ENCODE measurements at places on chromosomes 5 and 9.
A peak's percentile ranks its signal among the peaks of the same experiment; 100 is the strongest.

- peak; percentile 45 for DNase-seq
Measured at GRCh38 chr5:59813761-59814536, 79.6 kb downstream of the PDE4D start.

DNA sequence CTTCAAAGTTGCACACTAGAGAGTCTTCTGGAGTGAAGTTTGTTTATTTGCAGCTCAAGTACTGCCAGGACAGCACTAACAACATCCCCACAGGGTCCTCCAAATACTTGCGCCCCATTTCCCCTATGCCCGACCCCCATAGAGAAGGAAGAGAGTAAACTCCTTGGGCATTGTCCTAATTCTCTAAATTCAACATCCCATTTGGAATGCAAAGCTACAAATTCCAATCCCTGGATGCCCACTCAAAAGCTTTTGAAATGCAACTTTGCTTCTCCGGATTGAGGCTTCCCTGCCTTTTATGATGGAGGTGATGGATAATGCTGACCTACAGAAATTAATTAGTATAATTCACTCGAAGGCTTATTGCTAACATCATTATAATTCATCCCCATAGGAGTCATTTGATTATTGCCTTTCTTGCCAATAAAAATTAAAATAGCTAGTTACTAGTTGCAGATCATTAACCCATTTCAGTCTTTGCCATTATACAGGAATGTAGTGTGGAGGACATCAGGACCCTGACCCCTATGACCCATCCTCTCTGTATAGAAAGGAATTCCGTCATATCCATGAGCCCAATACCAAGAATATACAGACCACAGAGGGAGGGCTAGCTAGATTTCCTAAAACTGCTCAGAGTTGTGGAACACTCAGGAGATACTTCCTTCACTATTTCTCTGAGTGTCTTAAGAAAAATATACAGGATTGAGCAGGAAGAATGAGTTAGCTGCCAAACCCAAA lies 277.6 kb downstream of the ZNF608 start:
- no peak for DNase-seq

- no peak for DNase-seq
Measured at GRCh38 chr5:219991-220390, 1.9 kb downstream of the SDHA start.

DNA sequence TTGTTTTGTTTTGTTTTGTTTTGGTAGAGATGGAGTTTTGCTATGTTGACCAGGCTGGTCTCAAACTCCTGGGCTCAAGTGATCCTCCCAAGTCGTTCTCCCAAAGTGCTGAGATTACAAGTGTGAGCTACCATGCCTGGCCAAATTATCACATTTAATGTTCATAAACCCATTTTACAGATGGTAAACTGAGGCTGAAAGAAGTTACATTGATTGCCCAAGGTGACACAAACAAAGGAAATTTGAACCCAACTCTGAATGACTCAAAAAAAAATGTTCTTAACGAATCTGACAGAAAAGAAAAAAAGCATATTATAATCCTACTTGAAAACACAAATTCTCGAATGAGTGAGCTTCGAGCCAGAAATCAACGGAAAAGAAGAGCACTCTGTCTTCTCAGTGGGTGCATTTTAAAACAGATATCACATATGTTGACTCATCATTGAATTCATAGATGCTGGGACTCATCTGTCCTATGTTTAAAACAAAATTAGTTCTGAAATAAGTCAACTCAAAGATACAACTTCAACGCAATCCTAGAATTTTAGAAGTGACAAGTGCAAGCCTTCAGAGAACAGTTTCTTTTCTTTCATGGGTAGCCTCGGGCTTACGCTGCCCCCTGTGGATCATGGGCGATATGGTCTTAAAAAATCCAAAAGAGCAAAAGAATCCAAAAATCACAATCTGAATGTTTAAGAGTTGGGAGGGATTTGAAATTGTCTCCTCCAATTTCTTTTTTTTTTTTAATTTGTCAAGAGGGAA lies 28.4 kb downstream of the TIMD4 start:
- DNase-seq = no peak

- peak; percentile 47 for DNase-seq
Measured at GRCh38 chr5:149990518-149991376, 9.7 kb downstream of the TIGD6 start.

GRCh38 chr9:318646-319045 lies 104.0 kb downstream of the DOCK8 start:
- DNase-seq = no peak

DNA sequence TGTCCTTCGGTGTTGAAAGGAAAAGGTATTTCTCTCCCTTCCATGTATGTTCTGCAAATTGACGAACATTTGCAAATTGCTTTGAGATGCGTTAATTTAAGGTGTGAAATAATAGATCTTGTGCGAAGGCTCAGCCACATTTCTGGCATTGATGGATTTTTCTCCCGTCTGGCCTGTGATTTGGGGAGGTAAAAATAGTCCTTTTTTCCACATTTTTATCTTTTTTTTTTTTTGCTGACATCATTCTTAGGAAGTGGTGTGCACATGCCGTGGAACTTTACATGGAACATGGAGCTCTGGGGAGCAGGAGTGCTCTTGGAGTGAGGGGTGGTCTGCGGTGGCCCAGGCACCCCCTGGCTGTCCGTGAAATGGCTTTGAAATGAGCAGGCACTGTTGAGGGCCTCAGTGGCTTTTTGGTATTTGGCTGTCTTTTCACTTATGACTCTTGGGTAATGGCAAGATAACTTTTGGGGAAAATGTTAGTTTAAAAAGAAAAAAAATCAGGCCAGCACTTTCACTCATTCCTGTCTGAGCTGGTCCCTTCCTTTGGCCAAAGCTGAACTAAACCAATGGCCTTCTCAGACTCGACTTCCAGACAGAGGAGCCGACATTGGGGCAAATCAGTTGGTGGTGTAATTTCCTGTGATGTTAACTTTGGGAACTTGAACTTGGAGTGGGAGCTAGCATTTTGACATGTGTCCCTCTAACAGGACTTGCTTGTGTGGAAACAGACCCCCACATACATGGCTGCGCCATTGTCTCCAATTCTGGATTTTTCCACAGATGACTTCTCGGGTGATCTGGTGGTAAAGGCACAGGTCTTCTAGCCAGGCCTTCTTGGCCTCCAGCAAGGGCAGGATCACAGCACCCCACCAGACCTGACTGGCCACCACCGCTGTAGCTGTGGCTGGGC lies 4.2 kb downstream of the NEK6 start:
- no peak for DNase-seq

- no peak for DNase-seq
Measured at GRCh38 chr9:34070606-34071324, 22.1 kb upstream of the UBAP2 start.

DNA sequence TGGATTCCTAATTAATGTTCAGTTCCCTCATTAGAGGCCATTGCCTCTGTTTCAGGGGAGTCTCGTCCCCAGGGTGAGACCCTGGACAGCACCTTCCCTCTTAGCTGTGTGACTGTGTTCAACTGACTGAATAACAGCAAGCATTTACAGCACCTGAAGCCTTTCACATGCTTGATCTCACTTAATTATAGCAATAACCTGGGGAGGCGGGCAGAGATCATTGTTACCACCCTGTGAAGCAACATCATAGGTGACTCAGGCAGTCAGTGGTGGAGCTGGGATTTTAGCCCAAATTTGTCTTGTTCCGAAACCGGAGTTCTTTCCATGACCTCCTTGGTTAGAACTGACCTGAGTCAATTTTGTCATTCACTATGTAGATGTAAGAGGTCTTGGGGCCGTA lies 105.2 kb upstream of the RAD23B start:
- DNase-seq = no peak

GRCh38 chr9:36319806-36320205 lies 61.6 kb upstream of the GNE start:
- DNase-seq = no peak

- DNase-seq = peak; percentile 89
Measured at GRCh38 chr5:149680810-149681221, 49.3 kb upstream of the PPARGC1B start.

DNA sequence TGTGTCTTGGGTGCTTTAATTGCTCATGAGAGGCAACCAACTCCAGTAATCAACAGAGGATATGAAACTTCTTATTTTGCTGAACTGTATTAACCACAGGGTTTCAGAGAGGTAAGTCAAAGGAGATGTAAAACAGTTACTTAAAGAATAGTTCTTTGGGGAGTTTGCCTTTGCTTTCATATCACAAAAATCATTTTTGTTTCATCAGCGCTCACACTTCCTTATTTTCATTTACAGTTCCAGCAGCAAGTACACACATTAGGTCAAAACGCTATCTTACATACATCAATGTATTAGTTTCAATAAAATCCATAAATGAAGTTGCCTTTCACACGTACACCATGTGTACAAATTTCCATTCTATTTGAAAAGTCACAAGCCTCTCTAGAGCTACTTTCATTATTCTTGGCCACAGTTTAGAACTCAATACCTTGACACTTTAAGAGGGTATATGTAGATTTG lies 50.1 kb downstream of the ST8SIA4 start:
- DNase-seq = no peak

DNA sequence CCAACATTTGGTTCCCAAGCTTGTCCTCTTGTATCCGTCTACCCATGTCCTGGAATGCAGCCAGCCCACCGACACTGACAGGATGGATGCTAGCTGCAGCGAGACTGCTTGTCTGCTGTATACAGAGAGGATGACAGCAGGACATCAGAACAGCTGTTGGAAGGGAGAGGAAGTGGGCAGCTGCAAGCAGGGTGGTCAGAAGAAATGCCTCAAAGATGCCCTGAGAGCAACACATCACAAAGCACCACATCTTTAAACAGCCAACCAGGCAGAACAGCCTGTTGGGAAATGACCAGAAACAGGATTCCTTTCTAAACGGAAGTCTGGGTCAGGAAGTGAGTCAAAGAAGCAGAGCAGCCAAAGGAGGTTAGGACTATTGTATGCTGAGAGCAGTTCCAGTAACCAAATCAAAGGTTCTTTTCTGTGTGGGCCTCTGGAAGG lies 219.1 kb downstream of the NDUFS4 start:
- no peak for DNase-seq

DNA sequence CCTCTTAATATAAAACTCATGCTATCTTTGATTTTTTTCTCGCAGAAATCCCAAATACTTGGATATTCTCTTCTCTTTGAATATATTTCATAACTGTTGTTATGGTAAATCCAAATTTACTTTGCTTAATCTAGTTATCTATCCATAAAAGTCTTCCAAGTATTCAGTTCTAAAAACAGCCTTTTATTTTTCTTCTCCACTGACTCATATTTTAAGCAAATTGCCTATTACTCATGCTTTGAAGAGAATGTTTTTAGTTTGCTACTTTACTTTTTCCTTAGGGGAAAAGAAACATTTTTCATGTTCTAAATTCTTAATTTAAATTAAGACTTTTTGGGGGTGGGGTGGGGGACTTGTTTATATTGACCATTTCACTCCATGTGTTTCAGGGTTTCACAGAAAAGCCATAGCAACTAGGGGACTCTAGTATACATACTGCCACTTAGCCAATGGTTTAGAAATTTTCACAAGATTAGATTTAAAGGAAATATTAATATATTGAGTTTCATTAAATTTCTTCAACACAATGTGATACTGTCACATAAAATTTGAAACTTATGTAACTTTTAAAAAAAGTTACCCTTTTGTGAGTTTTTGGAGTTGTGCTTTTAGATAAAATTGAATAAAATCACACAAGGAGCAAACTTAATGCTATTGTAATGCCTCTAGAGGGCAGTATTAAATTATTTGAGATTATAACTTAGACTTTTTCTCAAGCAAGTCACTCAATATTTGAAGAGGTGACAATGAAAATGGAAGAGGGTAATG lies 545.8 kb upstream of the ARRDC3 start:
- no peak for DNase-seq

DNA sequence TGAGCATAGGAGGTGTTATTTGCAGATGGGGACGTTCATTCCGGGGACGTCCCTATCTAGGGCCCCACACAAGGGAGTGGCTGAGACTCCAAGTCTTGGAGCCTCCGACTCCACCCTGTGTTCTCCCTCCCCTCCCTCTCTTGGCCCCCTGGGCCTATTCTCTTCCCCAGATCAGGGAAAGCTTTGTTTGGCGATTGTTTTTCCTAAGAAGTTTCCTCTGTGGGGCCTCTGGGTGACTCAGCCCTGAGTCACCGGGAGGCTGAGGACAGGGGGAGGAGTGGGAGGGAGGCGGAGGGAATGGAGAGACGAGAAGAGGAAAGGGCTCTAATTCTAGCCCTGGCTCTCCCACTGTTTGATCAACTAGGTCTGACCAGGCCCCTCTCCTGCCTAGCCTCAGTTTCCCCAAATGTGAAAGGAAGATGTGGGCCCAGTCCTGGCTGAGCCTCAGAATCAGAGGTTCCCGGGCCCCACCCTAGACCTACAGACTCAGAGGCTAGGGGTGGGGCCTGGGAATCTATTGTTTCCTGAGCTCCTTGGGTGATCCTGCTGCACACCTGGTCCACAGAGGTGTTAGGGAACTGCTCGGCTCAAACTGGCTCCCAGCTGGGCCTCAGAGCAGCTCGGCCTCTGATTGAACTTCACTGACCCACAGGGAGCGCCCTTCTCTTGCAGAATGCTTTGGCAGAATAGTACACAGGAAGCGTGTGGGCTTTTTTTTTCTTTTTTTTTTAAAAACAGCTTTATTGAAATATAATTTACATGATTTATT lies 19.2 kb downstream of the GSN start:
- peak; percentile 78 for DNase-seq

GRCh38 chr5:93247105-93247504 lies 333.9 kb downstream of the NR2F1-AS1 start:
- DNase-seq = no peak

DNA sequence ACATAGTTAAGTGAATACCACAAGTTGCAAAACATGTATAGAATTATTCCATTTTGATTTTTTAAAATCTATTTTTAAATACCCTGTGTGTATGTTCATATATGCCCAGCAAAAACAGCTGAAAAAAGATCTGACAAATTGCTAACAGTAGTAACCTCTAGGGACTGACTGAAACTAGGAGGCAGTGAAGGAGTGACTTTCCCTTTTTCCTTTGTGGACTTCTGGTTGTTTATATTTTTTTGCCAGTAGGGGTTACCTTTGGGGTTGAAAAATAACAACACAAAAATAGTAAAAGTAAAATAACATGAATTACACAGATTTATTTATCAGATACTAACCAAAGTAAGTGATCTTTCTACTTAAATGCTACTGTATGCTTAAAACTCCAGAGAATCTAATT lies 2.9 kb downstream of the MEGF9 start:
- no peak for DNase-seq

DNA sequence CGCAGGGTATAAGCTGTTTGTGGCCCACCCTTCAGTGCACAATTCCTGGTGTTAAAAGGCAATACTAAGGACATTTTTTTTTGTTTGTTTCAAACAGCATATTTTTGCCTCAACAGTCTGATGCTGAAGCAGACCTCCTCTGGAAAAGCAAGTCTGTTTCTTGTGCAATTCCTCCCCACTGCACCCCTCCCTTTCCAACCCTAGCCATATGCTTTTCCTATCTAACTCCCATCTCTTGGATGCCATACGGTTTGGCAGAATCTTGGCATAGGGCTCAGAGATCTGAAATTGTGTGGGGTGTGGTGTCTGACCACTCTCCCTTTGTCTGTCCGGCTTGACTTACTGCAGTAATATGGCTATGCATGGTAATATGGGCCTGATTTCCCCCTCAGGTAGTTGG lies 161.6 kb downstream of the TMEM38B start:
- no peak for DNase-seq

GRCh38 chr5:135423146-135423845 lies 23.9 kb downstream of the DCANP1 start:
- DNase-seq = peak; percentile 45

Measured in HL-60 (cell line).